ENCODE measurements at places on chromosomes 3 and 15.

DNA sequence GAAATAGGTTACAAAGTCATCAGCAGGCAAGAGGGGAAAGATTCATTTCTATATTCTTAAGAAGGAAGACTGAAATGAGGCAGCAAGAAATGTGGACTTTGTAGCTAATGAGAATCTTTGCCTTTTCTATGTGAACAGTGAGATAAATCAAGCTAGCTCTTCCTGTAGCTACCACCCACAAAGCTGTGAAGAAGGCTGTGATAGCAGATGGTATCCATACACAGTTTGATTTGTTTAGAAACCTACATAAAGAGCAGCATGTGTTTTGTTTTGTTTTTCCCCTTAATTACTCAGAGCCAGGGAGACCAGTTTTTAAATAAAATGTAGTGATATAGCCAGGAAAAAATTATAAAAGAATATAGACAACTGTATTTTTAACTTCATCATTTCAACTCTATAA lies 45.5 kb downstream of the TEX9 start:
- DNase-seq: peak; percentile 10

GRCh38 chr3:78765671-78766485 lies 1001.9 kb downstream of the ROBO1 start:
- DNase-seq: no peak

DNA sequence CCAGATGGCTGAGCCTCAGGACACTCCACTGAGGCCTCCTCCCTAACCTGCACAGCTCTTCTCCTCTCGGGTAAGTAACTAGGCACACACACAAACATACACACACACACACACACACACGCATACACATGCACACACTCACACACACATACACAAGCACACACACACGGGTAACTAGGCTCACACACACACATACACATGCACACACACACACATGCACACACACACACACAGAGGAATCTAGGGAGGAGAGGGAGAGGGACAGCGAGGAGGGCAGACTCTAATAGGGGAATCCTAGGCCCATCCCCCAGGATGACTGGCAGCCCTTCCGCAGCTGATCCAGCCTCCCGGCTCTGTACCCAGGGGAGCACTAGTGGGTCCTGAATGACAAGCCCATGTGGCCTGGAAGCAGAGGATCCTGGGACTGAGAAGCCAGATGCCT lies 177.4 kb upstream of the LINGO1 start:
- no peak for DNase-seq

DNA sequence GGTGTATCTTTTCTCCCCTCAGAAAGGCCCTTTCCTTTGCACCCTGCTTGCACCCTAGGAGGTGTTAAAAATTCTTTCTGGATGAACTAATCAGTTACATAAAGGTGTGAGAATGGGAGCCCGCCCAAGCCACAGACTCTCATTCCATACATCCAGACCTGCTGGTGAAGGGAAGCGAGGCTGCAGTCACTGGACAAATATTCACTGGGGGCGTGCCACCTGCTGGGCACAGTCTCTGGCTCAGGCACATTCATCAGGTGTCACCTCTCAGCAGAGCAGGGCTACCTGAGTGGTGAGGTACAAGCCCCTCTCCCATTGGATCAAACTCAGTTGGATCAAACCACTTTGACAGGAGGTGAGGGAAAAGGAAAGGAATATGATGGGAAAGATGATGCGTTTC lies 52.0 kb downstream of the NTRK3 start:
- DNase-seq: no peak

GRCh38 chr3:141960731-141961130 lies 84.3 kb downstream of the ATP1B3 start:
- DNase-seq: no peak
